Stimulated activated CD8-positive, alpha-beta memory T cell treated with anti-CD3 and anti-CD28 coated beads, Interleukin-4, amount 100 ng/mL, for 24 hours (primary cell): ENCODE measurements at places on chromosomes 2 and 18.

DNA sequence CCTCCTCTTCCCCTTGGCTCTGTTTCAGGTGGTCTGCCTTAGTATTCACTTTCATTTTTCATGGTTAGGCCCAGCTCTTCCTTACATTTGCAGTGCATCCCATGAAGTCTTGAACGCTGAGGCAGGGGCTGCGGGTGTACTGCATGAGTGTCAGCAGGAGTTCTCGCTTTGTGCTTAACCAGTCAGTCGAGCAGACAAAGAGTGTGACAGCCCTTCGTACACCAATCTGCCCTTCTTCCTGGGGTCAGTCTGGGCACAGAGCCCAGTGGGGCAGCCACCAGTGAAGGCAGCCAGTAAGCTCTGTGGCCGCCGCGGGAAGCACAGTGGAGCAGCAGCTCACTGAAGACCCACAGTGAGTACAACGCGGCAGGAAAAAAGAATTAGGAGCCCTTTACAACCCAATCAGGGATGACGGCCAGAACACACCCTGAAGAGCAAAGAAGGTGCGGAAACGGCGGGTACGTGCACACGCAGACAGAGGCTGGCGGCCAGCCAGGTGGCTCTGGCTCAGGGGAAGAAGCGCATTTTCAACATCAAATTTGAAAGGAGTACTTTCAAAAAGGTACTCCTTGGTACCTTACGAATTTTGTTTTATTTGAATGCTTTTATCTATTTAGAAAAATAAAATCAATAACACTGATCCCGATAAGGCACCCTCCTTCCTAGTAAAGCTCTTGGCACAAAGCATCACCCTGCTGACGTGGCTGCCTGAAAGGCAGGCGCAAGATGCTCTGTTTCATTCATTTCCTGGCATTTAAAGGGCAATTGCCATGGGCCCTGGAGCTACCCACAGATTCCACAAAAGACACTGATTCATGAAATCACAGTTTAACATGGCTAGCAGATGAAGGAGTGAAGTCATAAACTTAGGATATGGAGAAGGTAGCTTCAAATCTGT, 47.0 kb upstream of the SEMA4C start:
- DNase-seq: no peak

DNA sequence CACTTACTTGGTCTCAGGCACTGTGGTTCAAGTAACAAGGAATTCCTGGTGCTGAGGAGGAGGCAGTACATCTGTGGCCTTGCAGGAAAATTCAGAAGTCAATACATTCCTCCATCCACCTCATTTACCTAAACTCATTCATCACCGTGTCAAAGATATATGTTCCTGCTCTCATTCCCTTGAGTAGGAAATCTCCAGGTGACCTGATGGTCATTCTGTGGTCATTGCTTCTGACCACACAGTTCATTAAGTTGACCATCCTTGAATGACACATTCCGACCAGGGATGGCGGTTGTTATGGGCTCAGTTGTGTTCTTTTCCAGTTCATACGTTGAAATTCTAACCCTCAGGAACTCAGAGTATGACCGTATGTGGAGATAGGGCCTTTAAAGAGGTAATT, 2.1 kb upstream of the STK17B start:
- no peak for DNase-seq

GRCh38 chr2:38405917-38406596, 29.0 kb upstream of the ATL2 start:
- no peak for DNase-seq

GRCh38 chr2:40666398-40666797, 214.5 kb upstream of the SLC8A1 start:
- DNase-seq: no peak

GRCh38 chr2:151855111-151855510, 26.9 kb upstream of the ARL5A start:
- no peak for DNase-seq

GRCh38 chr2:39779341-39779851, 338 bp upstream of the THUMPD2 start:
- no peak for DNase-seq

DNA sequence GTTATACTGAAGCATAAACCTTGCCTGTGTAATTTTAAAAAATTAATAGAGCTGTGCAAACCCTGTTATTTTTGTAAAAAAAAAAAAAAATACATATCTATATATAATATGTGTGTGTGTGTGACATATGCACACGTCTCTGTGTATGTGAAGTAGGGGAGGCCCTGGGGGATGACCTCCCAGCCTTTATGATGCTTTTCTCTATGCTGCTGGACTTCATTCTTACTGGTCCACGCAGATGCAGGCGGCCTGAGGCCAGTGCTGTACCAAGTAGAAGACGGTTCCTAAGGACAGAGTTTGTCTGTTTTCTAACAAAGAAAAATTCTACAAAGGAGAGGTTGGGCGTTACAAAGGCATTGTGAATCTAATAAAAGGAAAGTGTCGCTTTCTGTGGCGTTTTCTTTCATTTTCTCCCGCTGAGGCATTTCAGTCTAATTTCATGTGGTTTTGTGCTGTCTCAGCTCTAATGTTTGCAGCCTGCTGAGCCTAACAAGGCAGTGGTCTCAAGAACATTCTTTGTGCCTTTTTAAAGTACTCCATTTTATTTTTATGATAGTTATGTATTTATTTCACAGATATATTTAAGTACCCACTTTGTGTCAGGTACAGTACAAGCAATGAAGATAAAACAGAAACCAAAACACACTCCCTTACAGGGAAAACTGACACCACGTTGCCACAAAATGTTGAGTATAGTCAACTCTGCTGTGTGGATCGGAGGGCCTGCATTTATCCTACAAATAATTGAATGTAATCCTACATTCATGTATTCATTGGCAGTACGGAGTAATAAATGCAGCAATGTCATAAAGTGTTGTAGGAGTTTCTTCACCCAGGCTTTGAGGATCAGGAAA, 118.0 kb downstream of the RAB3GAP1 start:
- no peak for DNase-seq

DNA sequence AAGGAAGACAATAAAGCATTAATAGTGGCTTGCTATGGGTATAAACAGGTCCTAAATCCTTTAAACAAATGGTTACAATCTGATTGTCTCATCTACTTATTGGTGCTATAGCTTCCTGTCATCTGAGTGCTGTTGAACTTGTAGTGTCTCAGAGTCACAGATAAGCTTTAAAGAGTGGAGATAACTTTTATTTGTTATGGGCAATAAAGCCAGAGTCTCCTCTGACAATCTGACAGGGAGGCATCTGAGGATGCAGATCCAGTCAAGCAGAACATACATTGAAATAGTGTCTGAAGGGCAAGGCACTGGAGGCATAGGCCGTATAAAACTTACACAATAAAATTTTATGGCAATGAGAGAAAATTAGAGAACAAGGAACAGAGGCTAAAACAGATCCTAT, 1132.4 kb upstream of the CDH2 start:
- DNase-seq: no peak

DNA sequence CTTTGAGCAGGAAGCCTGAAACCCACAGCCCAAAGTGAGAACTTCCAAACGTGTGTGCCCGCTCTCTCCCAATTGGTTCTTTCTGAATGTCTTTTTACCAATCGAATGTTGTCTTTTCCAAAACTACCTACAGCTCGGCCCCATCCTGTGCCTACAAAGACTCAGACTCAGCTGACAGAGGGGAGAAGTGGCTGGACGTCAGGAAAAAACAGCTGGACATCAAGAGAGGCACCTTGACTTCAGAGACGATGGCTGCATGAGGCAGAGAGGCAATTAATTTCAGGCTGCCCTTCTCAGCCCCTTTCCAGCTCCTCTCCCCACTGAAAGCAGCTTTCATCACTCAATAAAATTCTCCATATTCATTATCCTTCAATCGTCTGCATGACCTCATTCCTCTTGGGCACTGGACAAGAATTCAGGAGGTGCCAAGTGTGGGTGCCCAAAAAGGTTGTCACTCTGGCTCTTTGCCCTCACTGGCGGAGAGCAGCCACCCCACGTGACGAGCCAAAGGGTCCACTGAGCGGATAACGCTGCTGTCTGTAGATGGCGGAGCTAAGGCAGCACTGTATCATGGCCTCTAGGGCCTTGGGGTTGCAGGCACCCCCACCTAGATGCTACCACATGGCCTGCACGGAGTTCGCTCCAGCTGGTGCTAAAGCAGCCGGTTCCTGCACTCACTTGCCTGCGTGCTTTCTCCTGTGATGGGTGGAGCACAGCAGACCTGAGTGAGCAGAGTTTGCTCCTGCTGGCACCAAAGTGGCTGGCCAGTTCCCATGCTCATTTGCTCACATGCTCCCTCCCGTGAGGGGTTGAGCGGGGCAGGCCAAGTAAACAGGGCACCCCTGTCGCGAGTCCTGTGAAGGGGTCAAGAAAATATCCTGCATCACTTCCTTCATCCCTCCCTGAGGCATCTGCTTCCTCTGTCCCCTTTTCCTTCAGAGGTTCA, 37.9 kb downstream of the FAM210A start:
- no peak for DNase-seq

GRCh38 chr2:109455731-109456691, 157.8 kb downstream of the SEPTIN10 start:
- no peak for DNase-seq

DNA sequence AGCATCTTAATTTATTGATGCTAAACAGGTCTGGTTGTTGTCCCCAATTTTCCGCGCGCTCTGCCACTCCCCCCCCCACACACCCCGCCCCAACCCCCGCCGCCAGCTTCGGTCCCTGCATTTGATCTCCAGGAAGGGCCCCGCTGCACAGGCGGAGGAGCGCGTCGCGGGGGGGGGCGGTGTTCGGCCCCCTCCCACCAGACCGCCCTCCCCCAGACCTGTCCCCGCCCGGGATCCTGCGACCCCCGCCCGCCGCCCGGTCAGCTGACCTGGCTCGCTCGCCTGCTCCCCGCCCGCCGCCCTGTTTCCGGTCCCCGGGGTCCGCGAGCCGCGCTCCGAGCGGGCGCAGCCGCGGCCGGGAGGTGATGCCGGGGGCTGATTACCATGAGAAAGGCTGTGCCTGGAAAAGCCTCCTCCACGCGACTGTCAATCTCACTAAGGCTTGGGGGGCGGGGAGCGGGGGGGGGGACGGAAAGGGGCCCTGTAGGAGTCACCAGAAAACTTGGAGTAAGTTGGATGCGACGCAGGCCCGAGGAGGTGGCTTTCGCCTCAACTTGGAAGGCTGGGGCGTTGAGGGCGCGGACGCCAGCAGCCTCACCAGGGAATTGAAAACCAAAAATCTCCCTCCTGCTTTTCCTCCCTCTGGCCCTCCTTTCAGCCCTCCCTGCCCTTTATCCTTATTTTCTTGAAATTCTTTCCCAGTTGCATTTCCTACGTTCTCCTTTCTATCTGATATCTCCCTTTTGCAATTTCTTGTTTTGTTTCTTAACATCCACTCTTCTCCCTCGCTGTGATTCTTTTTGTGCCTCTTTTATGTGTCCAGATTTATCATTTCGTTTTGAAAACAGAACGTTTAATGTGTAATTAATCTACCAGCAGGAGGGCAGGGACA, 4.4 kb upstream of the ZEB2 start:
- DNase-seq: no peak

GRCh38 chr18:23239885-23240608, 104.8 kb downstream of the CABLES1 start:
- no peak for DNase-seq

- DNase-seq: no peak
Observed at GRCh38 chr18:63320975-63321265, 1.4 kb upstream of the BCL2 start.

GRCh38 chr18:75491361-75491760, 63.9 kb upstream of the SMIM21 start:
- DNase-seq: no peak

DNA sequence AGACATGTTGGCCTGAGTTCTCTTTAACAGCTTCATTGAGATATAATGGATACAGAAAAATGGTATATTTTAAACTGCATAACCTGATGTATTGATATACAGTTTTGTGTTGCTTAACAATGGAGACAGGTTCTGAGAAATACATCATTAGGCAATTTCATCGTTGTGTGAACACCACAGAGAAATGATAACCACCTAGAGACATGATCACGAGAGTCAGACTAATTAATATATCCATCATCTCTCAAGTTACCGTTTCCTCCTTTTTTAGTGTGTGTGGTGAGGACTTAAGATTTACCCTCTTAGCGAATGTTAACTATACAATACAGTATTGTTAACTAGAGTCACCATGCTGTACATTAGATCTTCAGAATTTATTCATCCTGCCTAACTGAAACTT, 178.1 kb downstream of the FMNL2 start:
- DNase-seq: no peak

DNA sequence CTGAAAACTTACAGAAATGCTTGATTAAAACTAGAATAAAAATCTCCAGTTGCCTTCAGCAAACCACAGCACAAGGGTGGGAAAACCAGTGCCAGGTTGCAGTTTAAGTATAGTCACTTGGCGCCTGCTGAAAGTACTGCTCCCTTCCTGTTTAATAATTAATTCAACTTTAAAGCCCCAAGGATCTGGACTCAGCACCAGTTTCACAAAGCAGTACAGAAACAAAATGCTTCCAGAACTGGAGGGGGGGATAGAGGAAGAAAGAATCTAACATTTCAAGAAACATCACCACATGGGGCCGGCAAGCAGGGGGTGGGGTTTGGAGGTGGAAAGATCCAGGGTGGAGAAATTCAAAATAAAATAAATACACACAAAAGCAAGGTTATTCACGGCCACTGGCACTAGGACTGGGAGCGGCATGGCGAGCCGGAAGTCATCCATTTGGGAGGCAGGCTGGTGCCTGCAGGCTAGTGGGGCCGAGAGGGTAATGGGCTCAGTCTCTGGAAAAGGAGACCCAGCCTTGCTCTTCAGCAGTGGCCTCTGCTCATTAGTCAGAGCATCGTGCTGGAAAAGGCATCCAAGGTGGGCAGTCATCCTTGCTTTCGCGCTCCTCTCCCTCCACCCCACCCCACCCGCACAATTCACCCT, 85.8 kb downstream of the POU3F3 start:
- no peak for DNase-seq

GRCh38 chr2:43345872-43346271, 119.5 kb upstream of the ZFP36L2 start:
- no peak for DNase-seq

- DNase-seq: no peak
Observed at GRCh38 chr2:118464546-118465265, 376.4 kb downstream of the INSIG2 start.

- DNase-seq: no peak
Observed at GRCh38 chr18:2089396-2089795, 481.9 kb downstream of the METTL4 start.

DNA sequence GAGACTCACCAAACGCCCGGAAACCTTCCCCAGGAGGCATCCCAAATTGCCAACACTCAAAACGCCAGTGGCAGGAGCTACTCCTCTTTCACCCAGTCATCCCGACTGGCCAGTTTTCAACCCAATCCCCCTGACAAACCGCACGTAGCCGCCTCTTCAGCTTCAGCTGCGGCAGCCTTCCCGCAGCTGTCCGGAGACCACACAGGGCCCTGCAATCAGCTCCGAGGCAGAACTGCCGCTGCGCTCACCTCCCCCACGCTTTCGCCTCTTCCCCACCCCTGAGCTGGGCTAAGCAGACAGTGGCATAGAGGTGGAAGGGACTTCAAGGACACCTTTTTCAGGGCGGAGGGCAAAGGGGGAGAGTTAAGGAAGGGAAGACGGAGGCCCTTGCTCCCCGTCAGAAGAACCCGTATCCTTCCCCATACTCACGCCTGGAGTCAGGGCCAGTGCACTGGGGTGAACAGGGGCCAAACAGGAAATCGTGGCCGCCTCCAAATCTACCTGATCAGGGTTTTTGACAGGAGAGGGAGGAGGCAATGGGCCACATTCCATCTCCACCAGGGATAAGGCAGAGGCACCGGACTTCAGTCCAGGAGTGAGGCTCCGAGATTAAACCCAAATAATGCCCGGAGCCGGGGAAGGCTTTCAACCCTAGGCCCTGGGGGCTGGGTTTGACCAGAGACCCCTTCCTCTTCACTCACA, 16.9 kb downstream of the CYP26B1 start:
- no peak for DNase-seq

- no peak for DNase-seq
Observed at GRCh38 chr18:47981320-47981719, 50.9 kb upstream of the SMAD2 start.
